Thoracic aorta (tissue), 2 donors: ENCODE measurements at places on chromosomes 2 and 18.

DNA sequence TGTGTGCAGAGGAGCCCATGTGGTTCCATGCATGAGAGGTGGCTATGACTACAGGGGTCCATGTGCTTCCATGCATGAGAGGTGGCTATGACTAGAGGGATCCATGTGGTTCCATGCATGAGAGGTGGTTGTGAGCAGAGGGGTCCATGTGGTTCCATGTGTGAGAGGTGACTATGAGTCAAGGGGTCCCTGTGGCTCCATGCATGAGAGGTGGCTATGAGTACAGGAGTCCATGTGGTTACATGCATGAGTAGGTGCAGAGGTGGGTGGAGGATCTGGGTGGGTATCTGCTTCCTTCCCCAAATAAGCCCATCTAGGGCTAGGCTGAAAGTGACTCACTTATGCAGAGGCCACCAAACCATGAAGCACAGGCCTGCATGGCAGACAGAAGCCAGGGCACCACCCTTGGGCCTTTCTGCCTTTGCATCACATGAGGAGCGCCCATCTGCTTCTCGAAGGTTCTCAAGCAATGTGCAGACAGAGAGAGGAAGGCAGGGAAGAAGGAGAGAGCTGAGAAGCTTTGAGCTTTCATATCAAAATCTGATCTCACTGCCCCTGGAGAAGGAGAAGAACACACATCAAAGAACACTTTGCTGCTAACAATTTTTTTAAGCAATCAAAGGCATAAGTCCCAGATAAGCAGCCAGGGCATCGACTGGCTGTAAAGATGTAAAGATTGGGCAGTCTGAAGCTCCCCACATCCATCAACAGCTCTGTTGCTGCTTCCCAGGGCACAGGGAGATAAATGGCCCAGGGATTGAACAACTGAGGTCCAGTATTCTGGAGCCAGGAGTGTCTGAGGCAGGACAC is 137.6 kb downstream of the TNS1 start:
- DNase-seq = no peak

DNA sequence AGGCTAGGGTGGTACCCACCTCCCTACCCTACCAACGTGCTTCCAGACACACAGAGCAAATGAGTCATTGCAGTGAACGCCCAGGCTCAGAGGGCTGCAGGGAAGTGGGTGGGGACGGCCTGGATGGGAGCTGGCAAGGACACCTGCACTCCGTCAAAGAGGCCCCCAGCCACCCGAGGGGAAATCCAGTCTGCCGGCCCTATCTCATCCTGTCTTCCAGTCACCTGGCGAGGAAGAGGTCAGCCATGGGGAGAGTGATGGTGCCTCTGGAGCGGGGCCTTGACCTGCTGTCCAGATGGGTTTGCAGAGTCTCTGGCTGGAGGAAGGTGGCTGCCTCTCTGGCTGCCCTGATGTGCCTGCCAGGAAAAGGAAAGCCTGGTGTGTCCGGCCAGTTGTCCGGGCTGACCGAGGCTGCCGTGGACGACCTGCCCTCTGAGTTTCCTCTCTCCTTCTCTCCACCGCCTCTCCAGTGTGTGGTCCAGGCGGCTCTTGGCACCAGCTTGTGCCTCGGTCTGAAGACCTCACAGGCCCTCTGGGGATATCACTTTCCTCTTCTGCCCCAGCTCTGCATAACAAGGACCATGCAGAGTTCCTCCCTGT is 209.7 kb upstream of the COPS8 start:
- DNase-seq = no peak

DNA sequence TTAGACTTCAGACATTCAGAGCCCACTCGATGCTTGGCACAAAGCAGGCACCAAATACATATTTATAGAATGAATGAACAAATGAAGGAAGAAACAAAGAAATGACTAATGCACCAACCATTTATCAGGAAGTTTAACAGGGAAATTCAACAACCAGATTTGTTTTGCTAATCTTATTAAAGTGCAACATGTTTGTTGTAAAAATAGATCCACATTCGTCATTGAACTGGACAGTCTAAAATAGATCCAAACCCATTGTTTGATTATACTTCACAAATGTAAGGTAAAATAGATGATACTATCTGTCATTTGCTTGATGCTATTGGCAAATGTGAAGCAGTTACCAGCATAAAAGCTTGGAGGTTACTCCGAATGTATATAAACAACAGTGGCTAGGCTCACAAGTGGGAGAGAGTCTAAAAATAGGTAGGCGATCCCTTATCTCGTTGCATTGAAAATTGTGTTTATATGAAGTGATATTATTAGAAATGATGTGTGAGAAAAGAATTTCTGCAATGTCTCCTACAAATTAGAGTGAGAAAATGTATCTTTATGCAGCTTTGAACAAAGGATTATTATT is 246.2 kb downstream of the NEDD4L start:
- no peak for DNase-seq

- no peak for DNase-seq
Measured at GRCh38 chr18:35610089-35610488, 28.5 kb downstream of the GALNT1 start.

GRCh38 chr18:79490626-79491041 is 94.9 kb downstream of the NFATC1 start:
- DNase-seq = no peak

- no peak for DNase-seq
Measured at GRCh38 chr2:18724371-18725145, 135.2 kb upstream of the NT5C1B start.

GRCh38 chr2:46942143-46942526 is 26.5 kb upstream of the MCFD2 start:
- no peak for DNase-seq

DNA sequence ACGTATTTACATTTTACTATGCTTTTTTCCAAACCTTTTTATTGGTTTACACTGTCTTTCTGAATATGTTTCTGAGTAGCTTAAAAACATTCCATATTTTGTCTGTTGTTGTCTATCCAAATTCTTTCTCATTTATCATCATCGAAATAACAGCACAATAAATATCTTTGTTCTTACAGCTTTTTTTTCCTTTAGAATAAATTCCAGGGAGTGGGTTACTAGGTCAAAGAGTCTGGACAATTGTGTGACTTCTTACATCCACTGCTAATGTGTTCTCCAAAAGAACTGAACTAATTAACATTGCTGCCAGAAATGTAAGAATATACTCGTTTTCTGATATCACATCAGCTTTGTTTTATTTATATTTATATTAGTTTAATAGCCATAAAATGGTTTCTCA is 59.4 kb downstream of the ANKRD44 start:
- DNase-seq = no peak

DNA sequence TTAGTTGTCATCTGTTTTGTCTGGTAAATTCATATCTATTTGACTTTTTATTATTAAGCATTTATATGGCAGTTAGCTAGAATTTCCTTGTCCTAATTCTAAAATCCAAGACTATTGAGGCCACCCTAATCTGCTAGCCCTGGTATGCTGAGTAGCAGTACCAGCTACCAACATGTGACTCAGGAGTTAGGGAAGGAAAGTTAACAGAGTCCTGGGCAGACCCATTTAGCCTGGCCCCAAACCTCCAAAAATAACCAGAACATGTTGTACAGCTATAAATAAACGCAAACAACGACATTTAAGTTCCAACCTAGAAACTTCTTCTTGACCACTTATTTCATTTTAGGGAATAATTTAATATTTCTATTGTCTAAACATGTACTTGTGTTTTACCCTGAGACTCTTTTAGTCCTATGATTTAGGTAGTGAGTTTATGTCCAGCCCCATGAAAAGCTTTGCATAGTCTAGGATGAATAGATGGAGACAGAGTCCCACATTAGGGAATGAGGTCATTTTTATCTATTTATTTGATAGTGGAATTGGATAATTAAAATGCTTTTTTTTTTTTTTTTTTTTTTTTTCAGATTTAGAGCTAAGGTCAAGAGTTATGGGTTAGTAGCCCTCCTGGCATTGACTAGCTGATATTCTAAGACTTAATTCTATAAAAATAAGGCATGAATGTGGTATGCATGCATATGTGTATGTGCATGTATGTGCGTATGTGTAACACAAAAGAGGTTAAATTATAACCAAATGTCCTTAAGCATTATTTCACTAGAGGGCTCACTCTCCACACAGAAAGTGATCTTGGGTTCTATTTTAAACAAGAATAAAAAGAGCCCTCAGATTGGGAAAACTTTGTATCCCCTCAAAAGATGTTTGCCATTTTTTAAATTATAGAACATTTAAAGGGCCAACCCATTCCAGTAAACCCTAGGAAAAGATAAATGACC is 160.1 kb upstream of the MAPRE2 start:
- no peak for DNase-seq

DNA sequence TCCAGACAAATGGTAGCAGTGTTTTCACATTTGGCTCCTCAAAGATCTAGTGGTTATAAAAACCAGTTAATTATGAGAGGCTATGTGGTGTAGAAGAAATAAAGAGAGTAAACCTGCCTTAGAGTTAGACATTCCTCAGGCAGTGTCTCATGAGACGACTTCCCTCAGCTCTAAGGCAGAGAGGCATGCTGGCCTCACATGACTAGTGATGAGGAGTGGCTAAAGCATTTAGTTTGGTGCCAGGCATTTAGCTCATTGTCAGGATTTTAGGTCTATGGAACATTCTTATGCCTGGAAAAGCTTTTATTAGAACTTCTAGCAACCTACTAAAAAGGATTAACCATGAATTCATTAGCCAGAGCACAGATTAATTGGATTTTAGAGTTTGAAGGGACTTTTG is 90.3 kb downstream of the RPRM start:
- no peak for DNase-seq

DNA sequence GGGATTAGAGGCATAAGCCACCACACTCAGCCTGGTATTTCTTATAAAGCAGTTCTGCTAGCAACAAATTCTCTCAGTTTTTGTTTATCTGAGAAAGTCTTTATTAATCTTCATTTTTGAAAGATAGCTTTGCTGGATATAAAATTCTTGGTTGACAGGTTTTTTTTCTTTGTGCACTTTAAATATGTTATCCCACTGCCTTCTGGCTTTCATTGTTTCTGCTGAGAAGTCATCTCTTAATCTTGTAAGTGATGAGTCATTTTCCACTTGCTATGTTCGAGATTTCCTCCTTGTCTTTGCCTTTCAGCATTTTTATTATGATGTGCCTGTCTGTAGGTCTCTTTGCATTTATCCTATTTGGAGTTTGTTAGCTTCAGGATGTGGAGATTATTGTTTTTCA is 5.9 kb upstream of the ELAC1 start:
- no peak for DNase-seq

- no peak for DNase-seq
Measured at GRCh38 chr2:231933916-231934401, 7.8 kb upstream of the NPPC start.

- no peak for DNase-seq
Measured at GRCh38 chr2:204174034-204174433, 237.5 kb downstream of the ICOS start.

DNA sequence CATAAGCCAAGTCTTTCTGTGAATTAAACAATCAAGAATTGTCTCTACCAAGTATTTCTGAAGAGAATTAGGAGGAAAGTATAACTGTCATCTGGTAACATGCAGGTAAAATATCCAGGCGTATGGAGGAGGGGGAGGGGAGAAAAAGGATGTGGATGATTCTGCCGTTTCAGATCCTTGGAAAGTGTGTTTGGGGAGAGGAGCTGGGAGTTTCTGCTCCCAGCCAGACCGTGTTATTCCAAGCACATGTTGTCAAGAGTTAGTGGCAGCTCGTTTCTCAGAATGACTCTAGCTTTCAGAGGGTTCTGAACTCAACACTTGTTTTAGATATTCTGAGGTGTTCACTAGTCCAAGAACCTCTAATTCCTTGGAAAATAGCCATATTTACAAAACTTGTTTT is 137.6 kb downstream of the FAM124B start:
- DNase-seq = no peak

DNA sequence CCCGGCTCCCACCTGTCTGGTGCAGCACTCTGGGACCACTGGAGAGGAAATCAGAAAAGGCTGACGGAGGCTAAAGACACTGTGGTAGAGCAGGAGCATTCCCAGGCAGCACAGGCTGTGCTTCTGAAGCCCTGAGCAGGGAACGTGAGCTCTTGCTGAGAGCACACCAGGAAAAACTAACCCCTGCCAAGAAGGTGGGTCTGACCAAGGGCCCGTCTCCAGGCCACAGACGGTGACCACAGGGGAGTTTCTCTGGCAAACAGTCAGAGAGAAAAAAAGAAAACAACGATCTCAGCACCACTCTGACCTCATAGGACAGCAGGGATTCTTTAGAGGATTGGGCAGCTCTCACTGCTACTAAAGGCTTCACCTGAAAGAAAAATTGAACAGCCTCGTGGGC is 201.4 kb downstream of the AFF3 start:
- DNase-seq = no peak

DNA sequence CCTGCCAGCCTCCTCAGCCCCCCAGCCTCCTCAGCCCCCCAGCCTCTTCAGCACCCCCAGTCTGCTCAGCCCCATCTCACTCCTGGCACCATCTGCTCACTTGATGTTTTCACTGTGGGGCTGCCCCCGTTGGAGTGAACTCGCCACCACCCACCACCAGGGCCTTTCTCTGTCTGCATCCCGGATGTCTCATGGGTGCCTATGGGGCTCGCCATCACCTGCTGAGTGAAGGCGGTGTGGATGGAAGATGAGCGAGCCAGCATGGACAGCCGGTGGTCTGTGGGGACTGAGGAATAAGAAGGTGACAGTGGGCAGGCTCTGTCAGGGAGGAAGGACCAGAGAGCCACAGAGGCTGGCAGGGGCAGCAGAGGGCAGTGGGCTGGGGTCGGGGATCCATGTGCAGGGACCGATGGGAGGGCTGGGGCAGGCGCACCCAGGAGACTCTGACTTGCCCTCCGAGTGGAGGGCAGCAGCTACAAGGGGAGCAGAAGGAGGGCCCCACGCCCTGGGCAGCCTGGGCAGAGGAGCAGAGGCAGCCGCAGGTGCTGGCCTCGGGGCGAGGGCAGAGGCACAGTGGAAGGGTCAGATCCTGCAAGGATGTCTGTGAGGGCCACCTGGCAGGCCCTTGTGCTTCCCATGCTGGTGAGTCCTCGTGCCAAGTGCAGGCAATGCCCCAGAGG is 74.7 kb upstream of the ODC1 start:
- no peak for DNase-seq

DNA sequence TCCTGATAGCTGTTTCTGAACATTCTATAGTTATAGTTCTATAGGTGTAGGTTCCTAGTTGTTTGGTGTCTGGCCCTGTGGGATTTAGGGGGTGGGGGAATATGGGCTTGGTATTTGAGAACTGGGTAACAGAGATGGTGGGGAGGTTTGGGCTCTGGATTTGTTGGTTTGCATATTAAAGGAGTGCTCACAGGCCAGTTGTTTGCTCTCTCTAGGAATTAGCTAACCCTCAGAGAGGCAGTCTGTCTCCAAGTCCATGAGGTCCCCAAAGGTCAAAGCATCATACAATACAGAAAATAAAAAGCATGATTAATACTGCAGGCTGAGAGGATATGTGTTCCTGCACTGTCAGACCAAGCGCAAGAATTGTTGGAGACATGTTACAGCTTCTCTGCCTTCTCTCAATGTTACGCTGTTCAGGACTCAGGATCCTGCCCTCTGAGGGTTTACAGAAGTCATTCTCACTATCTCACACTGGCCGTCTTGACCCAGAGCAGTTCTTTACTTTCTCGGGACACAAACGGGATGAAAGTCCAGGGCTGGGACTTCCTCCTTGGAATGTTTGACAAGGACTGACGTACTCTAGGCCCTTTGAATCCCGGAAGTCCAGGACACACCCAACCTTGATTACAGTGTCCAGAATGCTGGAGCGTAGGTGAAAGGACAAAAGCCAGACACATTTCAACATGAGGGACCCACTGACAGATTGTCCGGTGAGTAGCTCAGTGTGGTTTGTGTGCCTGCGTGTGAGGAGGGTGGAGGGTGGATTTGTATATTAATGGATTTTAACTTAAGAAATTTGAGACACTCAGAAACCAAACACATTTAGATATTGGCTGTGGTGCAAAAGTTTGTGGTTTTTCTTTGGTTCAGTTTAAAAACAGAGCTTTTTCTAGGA is at the start of gene NOSTRIN:
Gene NOSTRIN (plus strand): TSS at position 677 of the 898 bp plus-strand sequence. CDS start 10 bp downstream, at position 687.
- DNase-seq = no peak

GRCh38 chr2:211760103-211760502 is 778.5 kb downstream of the ERBB4 start:
- no peak for DNase-seq
